T-cell (primary cell): ENCODE measurements at places on chromosomes 1 and 21. TPM values are rescaled to one million over a fixed set of nuclear protein-coding genes. Genes with fewer than 3 reads are reported as not detected.

CPLANE2 gene
- 13.2 TPM for total RNA-seq

ZNF683 gene
- 5.3 TPM for total RNA-seq

ITPKB gene
- 174 TPM for total RNA-seq

OR2L13 gene
- not detected for total RNA-seq

DMRTB1 gene
- total RNA-seq = not detected

CDK18 gene
- 2.3 TPM for total RNA-seq

FAM72C gene
- total RNA-seq = 0.26 TPM

- DNase-seq = no peak
Observed at GRCh38 chr1:89670711-89671110, 37.8 kb downstream of the LRRC8C start.

GRCh38 chr1:155760751-155761475 is 72.0 kb downstream of the DAP3 start:
- DNase-seq = no peak

DNA sequence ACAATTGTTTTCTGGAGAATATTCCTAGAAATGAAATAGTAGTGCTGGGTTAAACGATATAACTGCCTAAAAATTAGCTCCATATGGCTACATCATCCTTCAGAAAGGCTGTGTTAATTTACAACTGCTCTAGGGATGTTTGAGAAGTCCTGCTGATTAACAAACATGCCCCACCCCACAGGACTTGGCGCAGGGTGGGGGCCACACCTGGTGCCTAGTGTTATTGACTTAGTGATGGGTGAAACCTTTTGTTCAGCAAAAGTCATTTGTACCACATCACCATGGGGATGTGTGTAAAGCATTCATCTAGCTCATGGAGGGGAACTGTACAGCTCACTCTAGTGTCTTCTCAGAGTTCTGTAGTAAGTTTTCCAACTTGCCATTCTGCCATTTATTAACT is 492.8 kb downstream of the CAMTA1 start:
- DNase-seq = no peak

DNA sequence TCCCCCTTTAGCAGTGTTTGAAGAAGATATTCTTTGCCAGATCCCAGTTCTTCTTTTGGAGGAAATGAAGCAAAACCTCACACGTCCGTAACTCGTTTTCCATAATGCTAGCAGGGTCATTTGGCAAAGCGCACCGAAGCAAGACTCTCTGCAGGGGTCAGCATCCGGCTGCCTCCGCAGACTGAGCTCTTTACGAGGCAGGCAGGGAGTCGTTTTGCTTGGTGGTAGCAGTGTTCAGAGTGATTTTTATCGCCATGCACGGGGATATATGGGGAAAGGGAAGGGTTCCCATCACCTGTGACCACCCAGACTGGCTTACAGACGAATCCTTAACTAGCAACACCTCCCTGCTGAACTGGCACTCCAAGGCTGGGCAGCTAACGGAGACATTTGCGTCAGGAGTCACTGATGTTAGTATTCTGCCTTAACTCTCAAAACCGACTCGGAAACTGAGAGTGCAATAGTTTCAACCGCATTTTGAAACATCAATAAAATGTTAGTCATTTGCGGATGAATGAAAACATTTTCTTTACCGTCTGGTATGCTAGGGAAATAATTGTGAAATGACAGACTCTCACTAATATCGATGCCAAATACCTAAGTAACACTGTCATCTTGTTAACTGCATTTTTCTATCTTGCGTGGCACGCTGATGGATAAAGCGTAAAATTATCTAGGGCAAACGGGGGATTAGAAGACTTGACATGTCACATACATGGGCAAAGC is 2.2 kb upstream of the NEGR1 start:
- no peak for DNase-seq

GRCh38 chr1:4689271-4689935 is 35.0 kb downstream of the AJAP1 start:
- no peak for DNase-seq

GRCh38 chr1:212586206-212587015 is 22.1 kb upstream of the ATF3 start:
- DNase-seq = no peak

- DNase-seq = no peak
Observed at GRCh38 chr21:24112020-24112419, 1495.3 kb downstream of the MRPL39 start.

- no peak for DNase-seq
Observed at GRCh38 chr1:201361652-201362504, 15.6 kb downstream of the TNNT2 start.

DNA sequence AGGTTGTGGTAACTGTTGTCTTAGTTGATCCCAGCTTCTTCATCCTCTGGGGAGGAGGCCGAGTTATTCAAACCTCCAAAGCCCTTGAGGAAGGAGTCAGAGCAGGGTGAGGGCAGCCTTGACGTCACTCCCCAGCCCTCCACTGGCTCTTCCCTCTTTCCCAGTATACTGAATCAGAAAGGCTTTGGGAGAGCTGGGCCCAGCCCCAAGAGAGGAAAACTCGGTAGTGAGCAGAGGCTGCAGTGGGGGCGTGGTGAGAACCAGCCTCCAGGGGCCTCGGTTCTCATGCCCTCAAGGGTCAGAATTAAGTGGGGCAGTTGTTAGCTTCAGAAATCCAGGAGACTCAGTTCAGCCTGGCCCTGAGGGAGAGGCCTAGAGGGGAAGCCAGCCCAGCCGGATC is 1.8 kb upstream of the GJA4 start:
- no peak for DNase-seq

DNA sequence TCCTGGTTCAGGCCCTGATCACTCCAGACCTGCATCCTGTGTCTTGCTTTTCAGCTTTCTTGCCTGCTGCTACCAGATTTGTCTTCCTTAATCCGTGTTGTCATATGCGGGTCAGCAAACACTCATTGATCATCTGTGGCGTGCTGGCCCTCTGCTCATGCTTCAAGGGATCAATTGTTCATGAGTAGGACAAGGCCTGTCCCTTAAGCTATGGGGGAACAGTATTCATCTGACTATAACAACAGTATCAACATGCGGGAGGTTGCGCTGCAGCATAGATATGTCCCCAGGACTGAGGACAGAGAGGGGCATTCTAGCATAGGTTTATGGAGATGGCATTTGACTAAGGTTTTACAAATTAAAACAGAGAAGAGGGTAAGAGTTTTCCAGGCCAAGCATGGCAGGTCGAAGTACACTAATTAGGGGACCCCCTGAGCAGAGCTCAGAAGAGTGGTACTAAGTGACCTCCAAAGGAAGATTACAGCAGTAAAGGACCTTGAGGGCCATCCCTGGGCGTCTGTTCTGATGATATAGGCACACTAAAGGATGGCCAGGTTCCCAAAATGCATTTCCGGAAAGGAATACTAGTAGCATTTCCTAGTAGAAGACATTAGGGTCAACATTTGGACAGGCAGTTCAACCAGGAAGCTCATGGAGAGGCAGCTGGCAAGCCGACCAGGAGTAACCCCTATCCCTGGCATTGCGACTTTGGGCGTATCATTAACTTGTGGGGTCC is 811 bp upstream of the ZNF672 start:
- DNase-seq = no peak
